ENCODE measurements at places on chromosomes 1 and 21.
A peak's percentile ranks its signal among the peaks of the same experiment; 100 is the strongest.

DNA sequence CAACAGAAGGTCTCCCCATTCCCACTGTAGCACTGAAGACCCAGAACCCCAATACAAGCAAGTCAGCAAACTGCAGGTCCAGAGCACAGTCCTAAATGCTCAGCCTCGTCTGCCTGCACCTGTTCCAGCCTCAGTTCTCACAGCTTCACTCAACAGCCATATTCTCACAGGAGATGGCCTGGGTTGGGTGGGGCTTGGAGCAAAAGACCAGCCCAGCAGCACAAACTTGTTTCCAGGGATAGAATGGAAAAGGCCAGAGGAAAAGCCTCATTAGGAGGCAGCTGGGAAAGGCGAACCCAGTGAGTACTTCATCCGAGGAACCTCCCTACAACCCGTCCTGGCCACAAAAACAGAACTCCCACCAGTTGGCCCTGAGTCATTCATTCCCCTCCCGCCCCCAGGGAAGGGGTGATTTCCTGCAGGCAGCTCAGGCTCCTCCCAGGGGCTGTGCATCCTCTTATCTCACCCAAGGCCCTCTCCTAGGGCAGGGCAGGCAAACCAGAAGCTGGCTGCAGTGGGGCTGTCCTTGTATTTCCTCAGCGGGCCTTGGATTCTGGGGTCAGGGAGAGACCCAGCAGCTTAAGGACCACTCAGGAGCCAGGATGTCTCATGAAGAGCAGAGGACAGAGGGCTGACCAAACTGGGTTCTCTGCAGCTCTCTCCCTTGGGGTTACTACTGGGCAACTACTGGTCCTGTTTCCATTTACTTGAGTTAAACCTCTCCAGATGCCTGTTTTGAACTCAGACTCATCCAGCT is 7.4 kb upstream of the MPL start:
- DNase-seq: peak; percentile 77

DNA sequence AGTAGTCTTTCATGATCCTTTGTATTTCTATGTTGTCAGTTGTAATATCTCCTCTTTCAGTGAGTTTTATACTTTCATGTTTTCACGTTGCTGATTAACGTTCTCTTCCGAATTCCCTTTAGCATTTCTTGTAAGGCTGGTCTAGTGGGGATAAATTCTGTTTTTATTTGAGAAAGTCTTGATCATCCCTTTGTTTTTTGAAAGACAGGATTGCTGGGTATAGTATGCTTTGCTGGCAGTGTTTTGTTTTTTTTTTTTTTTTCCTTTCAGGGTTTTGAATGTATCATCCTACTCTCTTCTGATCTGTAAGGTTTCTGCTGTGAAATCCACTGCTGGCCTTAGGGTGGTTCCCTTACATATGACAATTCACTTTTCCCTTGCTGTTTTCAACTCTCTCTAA is 74.4 kb downstream of the SCMH1 start:
- no peak for DNase-seq

DNA sequence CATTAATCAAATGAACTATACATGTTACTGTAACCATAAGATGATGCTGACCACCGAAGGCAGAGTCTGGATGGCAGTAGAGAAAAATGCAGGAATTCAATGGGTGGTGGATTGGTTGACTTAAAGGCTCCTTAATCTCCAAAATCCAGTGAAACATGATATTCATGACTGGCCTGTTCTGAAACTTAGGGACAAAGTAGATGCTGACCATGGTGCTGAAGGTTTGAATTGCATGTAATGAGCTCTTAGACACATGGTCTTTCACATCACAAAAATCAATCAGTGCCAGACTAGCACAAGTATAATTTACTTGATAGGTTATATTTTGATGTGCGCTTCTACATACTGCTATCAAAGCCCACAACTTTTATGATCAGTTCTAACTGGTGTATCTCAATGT is 30.9 kb upstream of the NTMT2 start:
- DNase-seq: no peak

- no peak for DNase-seq
These were observed 16.0 kb downstream of the TEX35 start for GRCh38 chr1:178528953-178529335.

DNA sequence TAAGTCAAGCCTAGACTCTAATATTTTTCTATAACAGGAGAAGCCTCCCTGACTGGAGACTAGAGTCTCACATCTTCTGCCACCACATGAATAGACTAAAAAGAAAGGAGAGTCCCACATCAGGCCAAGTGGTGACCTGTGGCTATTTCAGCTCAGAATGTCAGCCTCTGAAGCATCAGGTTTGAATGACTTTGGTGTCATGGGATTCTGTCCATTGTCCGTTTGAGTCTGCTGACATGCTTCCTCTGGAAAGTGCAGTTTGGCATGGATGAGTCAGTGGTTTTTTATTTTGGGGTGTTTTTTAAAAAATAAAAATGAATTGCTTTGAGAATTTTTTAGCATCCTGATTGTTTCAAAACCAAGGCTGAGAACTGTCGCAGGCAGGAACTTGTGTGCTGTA is 19.5 kb downstream of the DYRK3 start:
- DNase-seq: no peak

DNA sequence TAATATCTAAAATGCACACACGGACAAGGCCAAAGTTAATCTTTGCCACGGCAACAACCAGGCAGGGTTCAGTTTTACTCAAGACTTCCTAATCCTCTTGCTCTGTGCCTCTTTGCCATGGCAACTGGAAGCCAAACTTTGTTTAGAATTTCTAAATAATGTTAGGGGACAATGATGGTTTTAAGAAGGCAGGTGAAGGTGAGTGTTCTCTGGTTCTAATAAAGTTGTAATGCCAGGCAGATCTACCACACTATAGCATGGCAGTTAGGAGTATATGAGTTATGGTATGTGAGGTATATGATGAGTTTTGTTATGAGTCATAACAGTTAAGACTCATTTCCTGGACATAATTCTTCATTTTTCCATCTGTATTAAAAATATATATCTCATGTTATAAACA is 2.7 kb downstream of the PTPRC start:
- no peak for DNase-seq

DNA sequence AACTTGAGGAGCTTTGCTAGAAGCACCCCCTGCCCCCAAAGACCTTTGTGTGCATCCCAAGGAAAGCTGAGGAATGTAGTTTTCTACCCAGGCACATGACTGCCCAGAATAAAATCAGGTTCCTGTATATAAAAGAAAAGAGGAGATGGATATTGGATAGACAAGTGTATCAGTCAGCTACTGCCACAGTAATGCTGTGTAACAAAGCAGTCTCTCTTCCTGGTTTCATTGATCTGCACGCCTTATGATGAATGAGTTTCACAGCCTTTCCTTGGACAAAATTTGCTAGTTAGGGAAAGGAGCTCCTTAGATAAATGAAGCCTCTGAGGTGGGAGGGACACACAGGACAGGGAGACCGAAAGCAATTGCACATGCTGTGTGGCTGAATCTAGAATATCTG is 108.9 kb downstream of the TAS1R2 start:
- no peak for DNase-seq

DNA sequence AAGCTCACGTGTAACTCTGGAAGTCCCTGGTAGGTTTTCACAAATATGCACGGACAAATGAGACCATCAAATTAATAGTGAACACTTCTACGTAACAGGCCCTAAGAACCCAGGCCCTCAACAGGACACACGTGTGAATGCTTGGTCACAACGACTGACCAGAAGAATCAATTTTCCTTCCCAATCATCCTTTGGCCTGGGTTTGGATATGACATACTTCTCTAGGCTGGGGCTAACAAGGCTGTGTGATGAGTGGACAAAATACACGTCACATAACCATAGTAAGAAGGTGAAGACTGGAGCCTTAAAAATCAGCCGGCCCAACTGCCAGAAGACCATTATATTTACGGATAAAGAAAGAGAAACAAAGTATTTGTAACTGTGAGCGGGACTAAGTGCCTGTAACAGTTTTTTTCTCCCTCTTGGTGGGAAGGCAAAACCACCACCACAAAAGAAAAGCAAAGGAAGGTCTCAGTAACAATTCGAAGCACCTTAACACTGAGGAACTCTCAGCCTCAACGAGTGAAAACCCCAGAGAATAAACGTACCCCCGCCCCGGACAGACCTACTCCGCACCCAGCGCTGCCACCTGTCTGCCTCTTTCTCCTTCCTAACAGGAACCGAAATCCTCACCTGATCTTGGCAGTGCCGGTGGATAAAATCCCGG is 450 bp downstream of the SDE2 start:
- DNase-seq: peak; percentile 62

DNA sequence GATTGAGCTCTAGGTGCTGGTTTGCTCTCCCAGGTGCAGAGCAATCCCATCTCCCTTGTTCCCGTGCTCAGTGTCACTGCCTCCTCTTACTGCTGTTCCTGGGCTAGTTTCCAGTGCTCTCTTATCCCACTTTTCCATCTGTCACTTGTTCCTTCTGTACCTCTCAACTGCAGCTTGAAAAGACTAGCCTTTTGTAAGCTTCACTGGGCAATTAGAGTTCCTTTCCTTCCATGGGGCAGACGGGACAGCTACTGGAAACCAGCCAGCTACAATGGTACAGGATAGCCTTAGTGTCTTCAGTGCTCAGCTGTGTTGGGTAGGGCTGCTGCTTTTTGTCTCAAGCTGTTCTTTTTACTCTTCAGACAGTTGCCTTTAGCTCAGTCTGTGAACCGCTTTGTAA is 31.6 kb downstream of the AGT start:
- DNase-seq: no peak

- DNase-seq: no peak
These were observed 172.7 kb downstream of the PATJ start for GRCh38 chr1:61914823-61915482.

- peak; percentile 39 for DNase-seq
These were observed 1.0 kb downstream of the RNF220 start for GRCh38 chr1:44405798-44406736.

- peak; percentile 39 for DNase-seq
These were observed 11.3 kb downstream of the ARHGEF11 start for GRCh38 chr1:157034137-157034800.

- no peak for DNase-seq
These were observed 365.9 kb downstream of the PTPRU start for GRCh38 chr1:29602203-29602602.

DNA sequence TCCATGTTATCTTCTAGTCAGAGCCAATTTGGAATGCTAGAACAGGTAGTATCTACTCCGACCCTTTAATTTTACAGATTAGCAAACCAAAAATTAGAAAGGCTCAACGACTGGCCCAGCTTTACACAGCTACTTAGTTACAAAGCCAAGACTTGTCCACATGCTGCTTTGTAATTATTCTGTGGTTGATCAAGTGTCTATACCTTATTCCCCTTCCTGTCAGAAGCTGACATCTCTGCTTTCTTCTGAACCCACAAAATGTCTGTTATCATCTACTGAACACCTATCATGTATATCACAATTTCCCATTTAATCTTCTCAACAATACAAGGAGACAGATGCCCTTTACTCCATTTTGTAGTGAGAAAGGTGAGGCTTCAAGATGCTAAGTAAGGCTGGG is 15.6 kb downstream of the TGFBR3 start:
- no peak for DNase-seq

DNA sequence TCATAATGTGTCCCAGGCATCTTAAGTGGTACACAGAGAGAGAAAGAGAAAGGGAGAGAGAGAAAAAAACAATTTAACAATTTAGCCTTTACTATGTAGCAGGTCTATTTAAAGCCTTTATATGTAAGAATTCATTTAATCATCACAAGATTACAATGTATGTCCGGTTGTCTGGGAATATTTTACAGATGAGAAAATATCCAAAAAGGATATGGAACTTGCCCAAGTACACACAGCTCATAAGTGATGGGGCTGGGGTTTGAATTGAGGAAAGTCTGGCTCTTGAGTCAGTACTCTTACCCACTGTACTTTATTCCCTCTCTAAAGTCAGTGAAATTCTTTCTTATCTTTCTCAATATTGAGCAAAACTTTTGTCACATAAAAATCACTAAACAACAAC is 104.6 kb downstream of the LYPLAL1 start:
- no peak for DNase-seq

- DNase-seq: no peak
These were observed 39.3 kb downstream of the HMGB4 start for GRCh38 chr1:33903210-33903589.

DNA sequence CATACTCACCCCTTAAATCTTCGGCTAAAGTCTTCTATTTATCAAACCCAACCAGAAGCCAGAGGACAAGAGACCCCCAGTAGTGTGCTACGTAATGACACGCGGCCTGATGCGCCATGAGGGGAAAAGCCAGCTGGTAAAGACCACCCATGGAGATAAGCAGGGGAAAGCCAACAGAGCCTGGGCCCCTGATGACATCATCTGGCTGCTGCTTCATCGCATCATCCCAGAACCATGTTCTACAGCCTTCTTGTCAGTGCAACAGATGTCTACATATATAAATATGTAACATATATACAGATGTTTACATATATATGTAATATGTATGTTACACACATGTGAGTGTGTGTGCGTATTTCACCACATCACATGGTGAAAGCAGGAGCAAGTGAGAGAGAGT is 81.7 kb upstream of the VANGL1 start:
- no peak for DNase-seq

DNA sequence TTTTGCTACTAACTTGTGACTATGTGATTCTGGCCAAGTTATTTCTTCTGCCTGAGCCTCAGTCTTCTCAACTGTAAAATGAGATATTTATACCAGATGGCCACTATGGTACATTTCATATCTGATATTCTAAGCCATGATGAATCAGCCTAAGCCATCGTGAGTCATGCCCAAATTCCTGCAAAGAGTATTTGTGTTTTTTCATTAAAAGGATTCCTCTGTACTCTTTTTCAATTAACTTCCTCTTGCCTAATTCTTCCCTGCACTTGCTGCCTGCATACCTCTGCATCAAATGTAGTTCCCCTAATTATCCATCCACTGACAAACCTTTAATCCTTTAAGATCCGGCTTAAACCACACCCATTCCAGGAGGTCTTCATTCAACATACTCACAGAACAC is 575.1 kb upstream of the BEND5 start:
- DNase-seq: no peak

DNA sequence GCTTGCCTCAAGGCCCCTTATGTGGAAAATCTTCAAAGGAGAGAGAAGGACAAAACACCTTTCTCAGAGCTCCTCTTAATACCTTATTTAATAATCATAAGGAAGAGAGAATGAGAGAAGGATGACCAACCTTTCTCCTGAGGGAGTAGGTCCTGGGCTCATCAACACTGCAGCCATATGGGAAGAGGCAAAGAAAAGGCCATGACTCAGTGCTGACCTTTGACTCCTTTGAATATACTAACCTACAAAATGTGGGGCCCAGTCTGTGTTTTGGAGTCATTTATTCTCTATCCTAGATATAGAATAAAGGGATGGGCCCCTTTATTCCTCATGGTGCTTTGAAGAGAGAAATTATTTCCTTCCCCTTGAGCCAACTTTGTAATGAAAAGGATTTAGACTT is 38.3 kb downstream of the CAMSAP2 start:
- DNase-seq: no peak

GRCh38 chr1:46118856-46119255 is 13.6 kb downstream of the PIK3R3 start:
- DNase-seq: no peak
